ENCODE measurements at places on chromosomes 2 and 18.

GRCh38 chr18:27976806-27977408 lies 200.0 kb downstream of the CDH2 start:
- DNase-seq: no peak

DNA sequence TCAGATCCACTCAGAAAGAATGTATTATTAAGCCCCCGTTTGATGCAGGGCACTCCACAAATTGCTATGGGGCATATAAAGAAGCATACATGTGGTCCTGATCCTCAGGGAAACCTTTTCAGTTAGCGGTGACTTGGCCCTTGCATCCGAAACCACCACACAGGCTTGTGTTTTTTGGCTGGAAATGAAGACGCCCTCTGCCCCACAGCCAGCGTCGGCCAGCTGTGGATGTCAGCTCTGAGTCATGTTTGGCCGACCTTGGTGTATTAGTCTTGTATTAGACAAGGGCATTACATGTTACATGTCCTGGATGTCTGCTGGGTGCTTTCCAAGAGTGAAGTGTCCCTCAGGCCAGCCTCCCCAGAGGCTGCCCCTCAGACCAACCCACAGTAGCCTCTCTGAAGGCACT lies 107.6 kb upstream of the MAP3K20 start:
- no peak for DNase-seq

DNA sequence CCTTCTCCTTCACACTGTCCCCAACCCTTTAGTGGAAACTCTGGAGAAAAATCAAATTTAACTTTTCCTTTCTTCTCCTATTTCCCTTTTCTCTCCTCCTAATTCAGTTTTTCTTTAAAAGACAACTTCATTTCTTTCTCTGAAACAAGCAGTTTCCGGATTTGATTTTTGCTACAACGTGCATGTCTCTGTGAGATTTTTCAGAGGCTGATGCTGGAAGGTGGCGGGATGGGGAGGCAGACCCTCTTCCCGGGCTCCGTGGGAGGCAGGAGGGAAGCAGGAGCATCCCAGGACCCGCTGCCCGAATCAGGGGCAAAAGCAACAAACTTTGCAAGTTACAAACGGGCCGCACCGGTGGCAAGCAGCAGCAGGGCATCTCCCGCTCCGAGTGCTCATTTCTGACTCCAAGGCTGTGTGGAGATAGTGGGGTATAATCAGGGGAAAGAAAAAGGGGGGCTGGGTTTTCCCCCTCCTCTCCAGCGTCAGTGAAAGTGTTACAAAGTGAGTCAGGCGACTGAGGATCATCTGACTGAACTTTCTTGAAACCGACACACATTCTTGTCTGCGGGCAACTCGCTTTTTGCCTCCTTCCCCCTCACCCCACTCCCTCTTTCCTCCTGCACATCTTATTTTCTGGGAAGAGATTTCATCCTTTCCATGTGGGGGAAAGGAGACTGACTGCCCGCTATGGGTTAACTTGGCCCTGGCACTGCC lies 6.4 kb downstream of the ZEB2 start:
- no peak for DNase-seq

DNA sequence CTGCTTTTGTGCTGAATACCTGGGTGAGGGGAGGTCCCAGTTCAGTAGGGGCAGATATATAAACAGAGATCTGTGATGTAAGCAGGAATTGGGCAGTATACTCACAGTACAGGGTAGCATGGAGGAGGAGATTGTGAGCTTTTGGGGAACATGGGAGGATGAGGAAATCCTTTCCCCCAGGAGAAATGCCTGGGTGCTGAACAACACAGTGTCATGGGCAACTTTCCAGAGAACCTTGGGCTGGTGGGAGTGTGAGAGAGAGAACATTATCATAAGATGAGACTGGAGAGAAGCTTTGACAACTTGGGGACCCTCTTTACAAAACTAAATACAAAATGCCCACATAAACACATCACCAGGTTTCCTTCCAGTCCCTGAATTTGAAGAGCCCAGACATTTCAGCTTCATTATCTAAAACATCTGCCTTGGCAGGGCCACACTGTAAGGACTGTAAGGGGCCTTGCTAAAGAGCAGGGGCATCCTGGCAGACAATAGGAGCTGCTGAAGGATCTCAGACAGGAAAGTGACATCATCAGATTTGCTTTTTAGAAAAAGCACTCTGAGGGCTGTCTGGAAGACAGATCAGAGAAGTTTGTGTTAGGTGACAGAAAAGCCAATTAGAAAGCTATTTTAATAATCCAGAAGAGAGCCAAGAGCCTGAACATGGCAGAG lies 303.1 kb upstream of the FBXO11 start:
- DNase-seq: no peak

GRCh38 chr2:235562065-235562747 lies 68.4 kb downstream of the AGAP1 start:
- DNase-seq: no peak

DNA sequence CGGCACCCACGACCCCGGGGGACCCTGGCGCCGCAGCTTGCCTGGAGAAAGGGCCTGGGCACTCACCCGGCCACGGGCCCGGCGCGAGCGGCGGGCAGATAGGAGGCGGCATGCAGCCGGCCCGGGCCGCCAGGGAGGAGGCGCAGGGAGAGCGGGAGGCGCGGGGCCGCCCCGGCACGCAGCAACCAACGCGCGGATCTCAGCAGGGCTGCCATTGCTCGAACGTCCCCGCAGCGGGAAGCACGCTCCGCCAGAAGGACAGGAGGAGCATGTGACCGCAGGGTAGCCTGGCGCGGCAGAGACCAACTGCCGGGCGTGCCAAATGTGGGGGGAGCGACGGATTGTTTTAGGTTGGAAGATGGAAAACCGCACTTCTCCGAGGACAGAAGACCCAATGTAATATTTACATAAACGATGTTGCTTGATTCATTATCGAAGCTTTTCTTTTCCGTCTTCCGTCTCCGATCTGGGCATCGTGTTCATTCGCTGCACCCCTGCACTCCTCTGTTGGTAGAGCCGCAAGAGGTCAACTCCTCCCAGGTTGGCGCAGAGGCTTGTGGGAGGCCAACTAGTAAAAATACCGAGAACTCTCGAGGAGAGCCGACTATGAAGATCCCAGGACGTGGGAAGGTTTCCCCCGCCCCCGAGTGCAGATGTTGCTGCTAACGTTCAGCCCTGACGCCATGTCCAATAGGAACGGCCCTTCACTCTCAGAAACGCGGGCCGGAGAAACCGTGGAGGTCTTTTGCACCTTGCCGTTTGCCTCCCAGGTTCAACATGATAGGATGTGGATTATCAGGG lies at the start of gene LRPPRC:
Gene LRPPRC (minus strand): TSS at position 257 of the 801 bp plus-strand sequence. CDS start 42 bp downstream, at position 215.
- peak; percentile 98 for DNase-seq

- DNase-seq: peak; percentile 39
Observed at GRCh38 chr2:64402876-64403275, 51.1 kb upstream of the LGALSL start.

DNA sequence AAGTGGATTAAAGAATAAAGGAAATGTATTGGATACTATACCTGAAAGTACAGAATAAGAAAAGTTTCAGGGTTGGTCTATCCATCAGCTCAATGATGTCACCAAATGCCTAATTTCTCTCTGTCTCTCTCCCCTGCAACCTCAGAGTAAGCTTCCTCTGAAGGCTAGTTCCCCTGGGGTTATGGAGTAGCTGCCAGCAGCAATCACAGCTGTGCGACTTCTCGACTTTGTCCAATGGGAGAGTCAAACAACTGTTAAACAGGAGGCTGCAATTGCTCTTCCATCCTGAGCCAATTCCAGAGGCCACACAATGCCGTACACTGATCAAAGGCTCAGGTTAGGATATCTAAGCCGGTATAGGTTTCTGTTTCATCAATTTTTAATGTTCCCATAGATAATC lies 95.3 kb upstream of the FANCL start:
- no peak for DNase-seq

- DNase-seq: no peak
Observed at GRCh38 chr2:36338827-36339145, 16.8 kb upstream of the CRIM1 start.

- DNase-seq: no peak
Observed at GRCh38 chr2:217289177-217289906, 429.5 kb upstream of the TNP1 start.

GRCh38 chr2:100358554-100358953 lies 36.3 kb upstream of the LONRF2 start:
- DNase-seq: no peak

DNA sequence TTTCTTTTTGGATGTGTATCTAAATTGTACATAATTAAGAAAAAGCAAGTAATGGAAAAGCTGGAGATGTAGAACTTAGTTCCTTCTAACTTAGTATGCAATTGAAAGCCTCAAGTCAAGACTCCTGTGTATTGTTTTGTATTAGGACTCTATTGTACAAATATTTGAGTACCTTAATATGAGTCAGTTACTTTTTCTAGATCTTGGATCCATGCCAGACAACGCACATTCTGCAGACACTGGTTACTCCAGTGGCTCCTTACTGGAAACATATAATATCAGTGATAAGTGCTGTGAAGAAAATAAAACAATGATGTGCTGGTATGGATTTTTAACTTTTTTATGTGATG lies 1.5 kb downstream of the SLC39A10 start:
- peak; percentile 47 for DNase-seq

DNA sequence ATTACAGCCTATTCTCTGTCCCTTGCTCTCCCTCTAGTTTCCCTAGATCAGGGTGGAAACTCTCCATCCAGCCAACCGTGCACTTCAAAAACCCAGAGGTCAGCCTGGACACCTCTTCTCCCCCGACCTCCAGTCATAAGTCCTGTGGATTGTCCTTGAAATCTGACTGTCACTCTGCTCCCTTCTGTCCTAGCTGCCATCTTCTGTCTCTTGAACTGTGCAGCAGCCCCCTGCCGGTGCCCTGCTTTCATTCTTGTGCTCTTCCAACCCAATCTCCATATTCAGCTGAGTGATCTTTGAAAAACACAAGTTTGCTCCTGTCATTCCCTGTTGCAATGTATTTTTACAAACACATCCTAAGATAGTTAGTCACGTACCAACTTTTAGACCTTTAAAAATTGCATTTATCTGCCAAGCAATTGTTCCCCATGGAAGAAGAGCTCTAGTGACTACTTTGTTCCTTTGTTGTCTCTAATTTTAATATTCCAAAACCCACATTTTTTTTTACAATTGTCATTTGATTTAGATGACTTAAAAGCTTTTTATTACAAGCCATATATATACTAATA lies 254.3 kb downstream of the CAMKMT start:
- no peak for DNase-seq

DNA sequence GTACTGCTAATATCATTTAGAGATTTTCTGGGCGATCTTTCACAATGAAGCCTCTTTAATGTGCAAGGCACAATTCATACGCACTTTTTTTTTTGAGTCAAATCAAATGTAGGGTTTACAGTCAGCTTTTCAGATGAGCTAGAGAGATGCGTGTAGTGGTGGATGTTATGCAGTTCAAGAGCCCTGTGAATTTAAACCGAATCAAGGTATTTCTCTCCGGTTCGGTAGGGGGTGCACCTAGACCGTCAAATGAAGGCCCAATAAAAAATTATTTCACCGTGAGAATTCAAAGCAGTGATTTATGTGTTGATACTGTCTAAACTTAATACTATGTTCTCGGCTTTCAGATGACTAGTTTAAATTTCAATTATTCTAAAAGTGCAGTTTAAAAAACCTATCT lies 1.1 kb downstream of the PTH2R start:
- peak; percentile 75 for DNase-seq

DNA sequence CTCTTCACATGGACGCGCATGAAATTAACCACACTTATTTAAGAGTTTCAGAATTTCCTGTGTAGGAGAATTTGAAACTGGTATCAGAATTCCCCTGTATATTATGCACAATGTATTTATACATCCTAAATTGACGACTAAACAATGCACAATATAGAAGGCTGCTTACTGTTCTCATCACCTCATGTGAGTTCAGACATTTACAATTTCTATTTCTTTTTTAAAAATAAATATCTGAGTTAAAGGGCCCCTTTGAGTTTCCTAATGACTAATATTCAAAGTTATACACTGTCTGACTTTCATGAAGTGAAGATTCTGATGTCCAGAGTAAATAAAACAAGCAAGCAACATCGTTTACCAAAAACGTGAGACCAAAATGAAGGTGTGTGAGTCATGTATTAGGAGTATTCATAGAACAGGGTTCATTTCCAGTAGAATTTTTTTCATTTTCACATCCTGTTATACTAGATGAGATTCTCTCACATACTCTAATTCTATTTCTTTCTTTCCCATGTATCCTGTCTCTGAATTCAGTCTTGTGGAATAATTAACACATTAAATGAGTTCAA lies 406.2 kb downstream of the NUP35 start:
- no peak for DNase-seq

GRCh38 chr2:144403933-144404332 lies 116.0 kb downstream of the ZEB2 start:
- DNase-seq: no peak

DNA sequence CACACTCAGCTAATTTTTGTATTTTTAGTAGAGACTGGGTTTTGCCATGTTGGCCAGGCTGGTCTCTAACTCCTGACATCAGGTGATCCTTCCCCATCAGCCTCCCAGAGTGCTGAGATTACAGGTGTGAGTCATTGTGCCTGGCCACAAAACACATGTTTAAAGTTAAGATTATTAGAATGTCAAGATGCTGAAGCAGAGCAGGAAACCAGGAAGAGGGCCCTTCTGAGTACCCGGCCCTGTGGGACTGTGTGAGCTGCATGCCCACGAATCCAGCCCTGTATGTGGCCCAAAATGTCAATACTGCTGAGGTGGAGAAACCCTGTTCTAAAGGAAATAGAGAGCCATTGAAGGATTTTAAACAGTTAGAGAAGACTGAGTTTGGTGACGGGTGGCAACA lies 31.0 kb upstream of the REV1 start:
- no peak for DNase-seq

DNA sequence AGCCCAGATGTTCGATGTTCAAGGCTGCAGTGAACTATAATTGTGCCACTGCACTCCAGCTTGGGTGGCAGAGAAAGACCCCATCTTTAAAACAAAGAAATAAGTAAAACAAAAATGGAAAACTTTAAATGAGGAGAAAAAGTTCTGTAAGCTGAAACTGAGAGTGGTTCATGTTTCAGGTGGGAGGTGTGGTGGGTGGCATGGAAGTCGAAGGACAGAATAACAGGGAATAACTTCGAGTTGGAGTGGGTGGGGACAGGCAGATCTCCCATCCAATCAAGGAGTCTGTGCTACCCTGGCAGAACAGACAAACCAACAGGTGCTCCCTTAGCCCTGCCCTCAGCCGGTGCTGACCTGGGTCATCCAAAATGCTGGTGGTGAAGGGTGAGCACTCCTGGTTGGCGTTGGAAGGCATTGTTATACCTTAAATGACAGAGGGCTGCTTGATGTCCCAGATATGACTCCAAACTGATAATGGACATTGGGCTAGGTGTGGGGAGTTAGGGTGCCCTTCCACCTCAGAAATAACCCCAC lies 328.4 kb downstream of the DYSF start:
- DNase-seq: no peak

DNA sequence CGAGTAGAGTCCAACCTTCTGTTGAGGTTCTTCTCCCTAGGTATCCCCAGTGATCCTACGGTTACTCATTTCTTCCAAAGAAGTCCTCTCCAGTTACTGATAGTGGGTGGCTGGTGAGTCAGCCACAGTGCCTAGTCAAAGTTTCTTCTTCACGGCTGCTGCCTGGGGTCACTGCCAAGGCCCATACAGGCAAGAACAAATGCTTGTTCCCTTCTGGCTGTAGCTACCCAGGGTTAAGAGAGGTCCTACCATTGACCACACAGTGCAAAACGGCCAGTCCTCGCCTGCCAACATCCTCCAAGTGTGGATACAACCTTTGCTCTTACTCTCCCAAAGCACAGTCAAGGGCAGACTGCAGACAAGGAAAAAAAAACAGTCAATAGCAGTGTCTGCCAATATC lies 2.9 kb upstream of the PTPN4 start:
- DNase-seq: no peak

Data from common myeloid progenitor, CD34-positive (primary cell).